ENCODE measurements at places on chromosomes 16 and 17. TPM values are rescaled to one million over a fixed set of nuclear protein-coding genes. Genes with fewer than 3 reads are reported as not detected.

DNA sequence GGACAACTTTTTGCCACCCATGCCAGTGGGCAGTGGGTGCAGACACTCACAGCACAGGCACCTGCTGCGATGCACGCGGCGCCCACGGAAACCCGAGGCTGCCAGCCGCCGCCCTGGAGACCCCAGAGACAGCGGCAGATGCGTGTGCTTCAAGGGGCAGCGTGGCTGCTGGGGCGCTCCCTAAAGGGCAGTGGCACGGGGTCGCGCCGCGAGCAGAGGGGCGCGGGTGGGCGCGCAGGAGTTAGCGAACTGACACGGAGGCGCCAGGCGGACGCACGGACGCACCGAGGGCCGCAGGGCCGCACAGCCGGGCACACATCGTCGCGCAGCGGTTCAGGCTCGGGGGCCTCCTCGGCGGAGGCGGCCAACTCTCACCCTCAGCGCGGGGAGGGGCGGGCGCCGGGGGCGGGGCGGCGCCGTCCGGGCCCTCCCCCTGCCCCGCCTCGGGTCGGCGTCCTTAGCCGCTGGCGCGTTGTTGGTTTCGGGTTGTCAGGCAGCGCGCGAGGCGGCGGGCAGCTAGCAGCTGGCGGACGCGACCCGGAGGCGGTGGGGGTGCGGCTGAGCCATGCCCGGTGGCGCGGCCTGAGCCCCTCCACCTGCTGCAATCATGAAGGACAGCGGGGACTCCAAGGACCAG is at the start of gene KIF19:
KIF19 (plus strand) TSS at position 484 of the 637 bp plus-strand sequence; CDS start at position 608, 124 bp downstream.
- no peaks in the 10 kb centered on the region for H3K27me3 ChIP-seq
- H3K36me3 ChIP-seq, result no peaks in the 10 kb centered on the region
- no peak within 1 kb of the TSS for H3K4me3 ChIP-seq
- H3K4me1 ChIP-seq, result no peaks in the 10 kb centered on the region
- peak; percentile 34 for DNase-seq

DNA sequence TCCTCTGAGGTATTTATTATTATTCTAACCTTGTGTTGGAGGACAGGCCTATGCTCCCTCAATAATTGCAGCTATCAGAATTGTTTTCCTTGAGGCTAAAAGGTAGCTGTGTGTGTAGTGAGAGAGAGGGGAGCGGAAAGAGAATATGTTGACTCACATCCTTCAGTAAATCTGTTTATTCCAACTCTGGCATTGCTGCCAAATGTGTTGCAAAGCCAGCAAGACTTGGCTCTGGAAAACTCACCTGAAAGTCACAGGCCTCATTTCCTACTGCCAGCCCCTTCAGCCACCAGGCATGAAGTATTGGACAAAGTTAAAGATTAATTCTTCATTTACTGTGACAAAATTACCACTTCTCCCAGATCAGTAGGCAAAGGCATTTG is 9.6 kb downstream of the CA10 start:
- DNase-seq, result no peak
- H3K4me1 ChIP-seq, result no peaks in the 10 kb centered on the region
- no peaks in the 10 kb centered on the region for H3K36me3 ChIP-seq
- no peak overlapping the region for H3K27ac ChIP-seq
- no peak overlapping the region for H3K4me3 ChIP-seq
- no peaks in the 10 kb centered on the region for H3K27me3 ChIP-seq

- no peak overlapping the region for H3K4me3 ChIP-seq
- H3K4me1 ChIP-seq, result no peaks in the 10 kb centered on the region
- DNase-seq, result no peak
- H3K27ac ChIP-seq, result no peak overlapping the region
- no peaks in the 10 kb centered on the region for H3K27me3 ChIP-seq
- H3K36me3 ChIP-seq, result no peaks in the 10 kb centered on the region
These were observed 16.2 kb upstream of the CD300E start for GRCh38 chr17:74639704-74640151.

Gene SLFN11
- polyA plus RNA-seq, result 2.7 TPM

GRCh38 chr16:67264866-67265265 is 14.5 kb upstream of the PLEKHG4 start:
- H3K36me3 ChIP-seq, result no peaks in the 10 kb centered on the region
- DNase-seq, result no peak
- no peak overlapping the region for H3K27ac ChIP-seq
- H3K4me1 ChIP-seq, result no peaks in the 10 kb centered on the region
